Stimulated activated CD8-positive, alpha-beta memory T cell treated with anti-CD3 and anti-CD28 coated beads, Interleukin-15, amount 100 ng/mL, for 48 hours (primary cell): ENCODE measurements at places on chromosomes 5 and 9.

DNA sequence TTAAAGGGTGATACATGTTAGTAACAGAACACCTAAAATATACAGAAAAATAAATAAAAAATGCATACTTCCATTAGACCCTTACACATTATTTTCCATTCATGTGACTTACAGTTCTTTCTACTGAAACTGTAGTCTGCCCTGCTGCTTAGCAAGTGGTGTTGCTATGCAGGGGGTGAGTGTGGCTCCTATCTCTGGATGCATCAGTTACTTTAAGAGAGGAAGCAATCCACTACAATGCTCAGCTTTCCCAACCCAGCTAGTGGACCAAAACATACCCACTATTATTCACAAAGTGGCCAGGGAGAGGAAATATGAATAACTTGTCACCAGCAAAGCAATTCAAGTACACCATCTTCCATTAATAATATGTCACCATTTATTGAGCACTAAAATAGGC is 121.8 kb downstream of the DOCK2 start:
- no peak for DNase-seq

- DNase-seq, result no peak
Measured at GRCh38 chr5:79535477-79536192, 21.7 kb upstream of the HOMER1 start.

DNA sequence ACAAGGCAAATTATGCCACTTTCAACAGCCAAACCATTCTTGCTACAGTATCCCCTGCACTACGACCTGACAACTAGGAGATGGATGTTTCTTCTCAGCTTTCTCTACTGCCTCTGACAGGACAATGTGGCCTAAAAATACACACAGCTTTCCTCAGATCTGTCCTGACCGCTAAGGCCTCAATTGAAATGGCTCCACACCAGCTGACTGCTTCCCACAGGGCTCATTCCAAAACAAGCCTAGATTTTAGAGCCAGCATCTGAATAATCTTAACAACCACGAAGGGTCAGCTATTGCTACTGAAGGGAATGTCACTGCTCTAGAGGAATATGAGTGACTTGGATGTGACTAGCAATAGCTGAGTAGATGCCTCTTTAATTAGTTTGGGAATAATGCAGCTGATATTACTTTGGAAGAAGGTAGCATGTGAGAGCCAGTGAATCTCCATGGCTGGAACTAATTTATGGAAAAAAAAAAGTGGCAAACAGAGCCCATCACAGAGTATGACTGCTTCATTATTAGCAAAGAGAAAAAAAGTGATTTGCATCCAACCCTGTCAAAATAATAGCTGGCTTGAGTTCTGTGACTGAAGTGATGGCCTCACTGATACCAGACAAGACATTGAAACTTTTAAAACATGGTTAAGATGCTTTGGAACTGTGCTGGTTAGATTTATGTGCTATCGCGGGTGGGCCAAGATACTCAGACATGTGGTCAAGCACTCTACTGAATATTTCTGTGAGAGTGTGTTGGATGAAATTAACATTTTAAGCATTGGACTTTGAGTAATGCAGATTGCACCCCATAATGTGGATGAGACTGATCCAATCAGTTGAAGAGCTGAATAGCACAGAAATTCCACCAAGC is 450.2 kb downstream of the NR2F1-AS1 start:
- DNase-seq, result no peak

DNA sequence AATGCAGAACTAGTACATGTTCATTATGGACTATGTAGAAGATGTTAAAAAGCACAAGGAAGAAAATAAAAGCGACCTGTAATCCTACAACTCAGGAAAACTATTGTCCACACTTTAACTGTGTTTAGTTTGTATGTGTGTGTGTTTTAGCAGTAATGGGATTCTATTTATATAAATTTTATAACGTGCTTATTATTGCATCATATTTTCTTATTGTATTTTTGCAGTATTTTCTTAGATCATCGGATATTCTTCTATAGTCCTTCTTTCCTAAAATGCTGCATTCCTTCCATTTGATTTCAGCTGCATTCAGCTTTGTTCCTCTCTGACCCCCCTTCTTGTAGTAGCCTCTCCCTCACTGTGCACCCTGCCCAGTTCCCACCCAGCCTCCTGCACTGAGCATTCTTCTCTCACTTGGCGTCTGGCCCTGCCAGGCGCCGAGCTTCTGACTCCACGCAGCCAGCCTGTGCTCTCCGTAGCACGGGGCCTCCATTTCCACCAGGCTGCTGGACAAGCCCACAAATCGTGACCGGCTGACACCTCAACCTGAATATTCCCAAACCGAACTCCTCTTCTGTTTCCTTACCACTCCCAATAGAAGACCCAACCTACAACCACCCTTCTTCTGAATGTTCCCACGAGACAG is 39.9 kb downstream of the MVB12B start:
- DNase-seq, result no peak

- DNase-seq, result no peak
Measured at GRCh38 chr9:89797937-89798455, 193.2 kb downstream of the GADD45G start.

- DNase-seq, result no peak
Measured at GRCh38 chr9:136117916-136118319, 757 bp downstream of the TMEM250 start.

DNA sequence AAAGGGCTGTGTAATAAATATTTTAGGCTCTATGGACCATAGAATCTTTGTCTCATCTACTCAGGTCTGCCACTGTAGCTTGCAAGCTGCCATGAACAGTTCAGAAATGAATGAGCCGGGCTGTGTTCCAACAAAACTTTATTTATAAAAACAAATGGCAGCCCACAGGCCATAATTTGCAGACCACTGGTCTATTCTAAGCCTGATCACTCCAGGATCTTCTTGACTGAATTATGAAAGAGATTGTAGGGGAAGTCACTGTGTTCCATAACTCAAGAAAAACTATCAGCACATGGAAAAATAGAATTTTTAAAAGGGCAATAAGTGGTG is 11.4 kb upstream of the C1QTNF3 start:
- DNase-seq, result no peak

- DNase-seq, result no peak
Measured at GRCh38 chr5:176670449-176670848, 23.2 kb downstream of the TSPAN17 start.

DNA sequence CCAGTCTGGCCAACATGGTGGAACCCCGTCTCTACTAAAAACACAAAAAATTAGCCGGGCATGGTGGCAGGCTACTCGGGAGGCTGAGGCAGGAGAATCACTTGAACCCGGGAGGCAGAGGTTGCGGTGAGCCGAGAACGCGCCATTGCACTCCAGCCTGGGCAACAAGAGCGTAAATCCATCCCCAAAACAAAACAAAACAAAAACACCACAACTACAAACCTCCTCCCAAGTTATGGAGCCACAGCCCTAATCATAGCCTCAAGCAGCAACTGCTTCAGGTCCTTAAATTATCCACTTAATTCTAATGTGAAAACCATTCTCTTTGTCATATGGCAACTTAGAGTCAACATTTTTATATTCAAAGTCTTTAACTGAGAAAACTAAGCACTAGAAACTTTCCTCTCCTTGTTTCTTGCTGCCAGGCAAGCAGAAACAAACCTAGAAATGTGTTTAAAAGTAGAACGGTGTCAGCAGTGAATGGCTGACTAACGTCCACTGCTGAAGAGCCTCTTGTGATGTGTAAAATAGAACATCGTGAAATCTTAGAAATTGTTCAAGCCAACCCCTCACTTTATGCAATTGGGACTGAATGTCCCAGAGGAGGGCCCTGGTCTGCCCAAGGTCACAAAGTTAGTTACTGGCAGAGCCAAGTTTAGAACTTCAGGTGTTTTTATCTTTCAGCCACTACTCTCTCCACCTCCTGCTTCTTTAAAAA is 5.7 kb downstream of the TMEM245 start:
- DNase-seq, result no peak

- no peak for DNase-seq
Measured at GRCh38 chr5:68875351-68875750, 218.5 kb upstream of the SLC30A5 start.

- DNase-seq, result no peak
Measured at GRCh38 chr5:100584069-100584468, 48.9 kb downstream of the FAM174A start.

DNA sequence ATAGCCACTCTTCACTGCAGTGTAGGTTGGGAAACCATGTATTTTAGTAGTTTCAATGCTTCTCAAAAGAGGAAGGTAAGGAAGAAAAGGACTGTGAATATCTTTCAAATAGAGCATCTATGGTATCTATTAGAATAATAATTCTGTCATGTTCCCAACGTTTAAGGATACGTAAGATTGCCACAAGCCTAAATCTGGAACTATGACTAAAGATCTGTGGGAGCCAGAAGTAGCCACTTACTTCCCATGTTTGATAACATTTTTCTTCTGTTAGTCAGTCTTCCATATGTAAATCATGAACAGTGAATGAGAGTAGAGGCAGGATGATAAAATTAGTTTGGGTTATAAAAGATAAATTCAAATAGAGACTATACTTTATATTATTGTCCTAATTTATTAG is 16.3 kb upstream of the MROH2B start:
- DNase-seq, result no peak

- DNase-seq, result no peak
Measured at GRCh38 chr5:32029261-32029660, 144.9 kb downstream of the GOLPH3 start.

DNA sequence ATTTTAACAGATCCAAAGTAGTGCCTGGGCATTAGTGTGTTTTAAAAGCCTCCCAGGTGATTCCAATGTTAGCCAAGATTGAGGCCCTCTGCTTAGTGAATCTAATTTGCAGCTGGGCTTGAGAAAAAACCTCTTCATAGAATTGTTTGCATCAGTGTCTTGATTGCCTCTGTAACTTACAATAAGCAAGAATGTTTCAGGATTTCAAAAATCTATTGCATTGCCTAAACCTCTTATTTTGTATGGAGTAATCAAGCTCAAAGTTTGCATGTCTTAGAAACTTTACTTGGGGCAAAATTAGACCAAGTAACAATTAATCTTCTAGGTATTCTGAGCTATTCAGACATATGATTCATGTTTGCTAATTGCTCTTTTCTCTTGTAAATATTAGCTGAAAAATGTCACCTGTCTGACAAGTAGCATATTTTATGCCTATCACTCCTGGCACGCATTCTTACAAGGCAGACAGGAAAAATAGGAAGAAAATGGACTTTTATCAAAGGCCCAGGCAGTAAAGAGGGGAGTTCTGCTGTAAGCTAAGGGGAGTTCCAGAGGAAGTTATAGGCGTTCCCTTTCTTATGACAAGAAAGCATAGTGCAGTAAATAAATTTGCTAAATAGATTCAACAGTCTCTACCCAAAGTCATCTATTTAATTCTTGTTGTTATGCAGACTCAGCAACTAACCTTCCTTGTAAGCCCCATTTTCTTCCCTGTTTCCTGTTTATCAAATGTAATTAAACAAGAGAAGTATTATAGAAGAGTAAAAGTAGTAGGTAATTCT is 21.0 kb downstream of the PDCD1LG2 start:
- no peak for DNase-seq

DNA sequence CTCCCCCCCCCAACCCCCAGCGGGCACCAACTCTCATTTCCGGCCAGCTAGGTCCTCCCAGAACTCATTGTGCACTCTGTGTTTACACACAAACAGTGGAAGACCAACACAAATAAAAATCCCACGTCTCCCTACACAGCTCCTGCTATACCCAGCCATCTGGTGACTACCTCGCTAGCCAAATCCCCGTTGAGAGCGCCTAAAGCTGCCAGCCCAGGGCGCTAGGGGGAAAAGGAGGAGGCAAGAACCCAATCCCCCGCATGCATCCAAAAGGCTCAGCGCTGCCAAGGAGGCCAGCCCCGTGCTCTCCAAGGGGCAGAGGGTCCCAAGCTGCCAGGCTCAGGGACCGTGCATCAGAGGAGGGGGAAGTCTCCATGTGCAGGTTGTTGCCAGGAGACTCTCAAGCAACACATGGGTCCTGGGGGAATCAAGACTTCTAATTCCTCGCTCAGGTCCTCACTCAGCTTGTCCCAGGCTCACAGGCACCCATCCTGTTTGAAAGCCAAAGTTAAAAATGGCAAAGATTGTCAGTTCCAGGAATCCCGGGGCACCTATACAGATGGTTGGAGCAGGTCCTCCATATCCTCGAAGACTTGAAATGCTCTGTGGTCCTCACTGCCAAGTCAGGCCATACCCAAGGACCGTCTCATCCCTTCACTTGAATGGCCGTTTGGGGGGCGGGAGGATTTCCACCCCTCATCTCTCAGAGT is 2.7 kb downstream of the ASTN2 start:
- DNase-seq, result no peak

DNA sequence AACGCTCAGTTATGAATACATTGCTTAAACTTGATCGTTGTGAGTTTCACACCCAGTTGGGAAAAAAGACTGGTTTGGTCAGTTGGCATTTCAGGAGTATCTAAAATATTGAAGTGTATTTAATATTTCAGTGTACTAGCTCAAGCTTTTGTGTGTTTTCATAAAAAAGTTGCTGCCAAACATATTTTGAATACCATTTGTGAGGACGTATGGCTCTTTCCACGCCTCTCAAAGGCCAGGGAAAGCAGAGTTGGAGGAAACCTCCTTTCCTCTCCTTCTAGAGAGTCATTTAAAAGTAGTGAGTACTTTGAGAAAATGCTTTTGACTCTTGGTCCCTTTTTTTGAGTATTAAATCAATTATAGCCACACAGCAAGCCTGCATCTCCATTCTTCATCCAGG is 43.2 kb upstream of the ANKRD33B start:
- no peak for DNase-seq

DNA sequence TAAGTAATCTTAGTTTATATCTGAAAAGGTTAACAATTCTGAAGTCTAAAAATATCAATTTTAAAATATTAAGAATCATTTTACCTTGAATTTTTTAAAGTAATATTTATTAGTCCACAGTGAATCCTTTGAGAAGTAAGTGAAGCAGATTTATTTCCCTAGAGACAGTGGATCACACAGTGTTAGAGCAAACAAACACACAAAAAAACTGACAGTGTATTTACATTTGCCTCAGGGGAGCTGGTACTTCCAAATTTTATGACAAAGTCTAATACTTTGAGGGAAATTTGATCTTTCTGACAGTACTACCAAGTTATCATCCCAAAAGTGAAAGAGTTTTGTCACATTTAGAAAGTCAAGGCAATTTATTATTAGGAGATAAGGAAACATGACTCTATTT is 1750.6 kb upstream of the CDH9 start:
- no peak for DNase-seq

DNA sequence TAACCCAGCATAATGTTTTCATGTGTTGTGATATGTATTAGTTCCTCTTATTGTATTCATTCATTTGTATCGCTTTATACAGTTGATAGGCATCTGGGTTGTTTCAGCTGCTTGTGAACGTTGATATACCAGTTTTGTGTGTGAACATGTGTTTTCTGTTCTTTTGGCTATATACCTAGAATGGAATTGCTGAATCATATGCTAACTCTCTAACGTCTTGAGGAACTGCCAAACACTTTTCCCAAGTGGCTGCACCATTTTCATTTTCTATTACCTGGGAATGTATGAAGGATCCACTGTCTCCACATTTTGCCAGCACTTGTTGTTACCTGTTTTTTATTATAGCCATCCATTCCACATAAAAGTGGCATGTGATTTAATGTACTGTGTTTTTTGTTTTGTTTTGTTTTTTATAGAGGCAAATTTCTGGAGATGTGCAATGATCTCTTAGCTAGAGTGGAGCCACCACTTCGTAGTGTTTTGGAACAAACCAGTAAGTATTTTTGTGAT is 34.6 kb downstream of the HSPA4 start:
- no peak for DNase-seq

- no peak for DNase-seq
Measured at GRCh38 chr5:135129307-135129706, 95.3 kb upstream of the PITX1 start.
